NCI-H1092 (cell line): ENCODE measurements at places on chromosomes 2 and 18.

GRCh38 chr2:118148133-118148532 lies 59.9 kb downstream of the INSIG2 start:
- DNase-seq = no peak

- DNase-seq = no peak
Measured at GRCh38 chr2:128091726-128092080, 703 bp downstream of the UGGT1 start.

- DNase-seq = no peak
Measured at GRCh38 chr2:100957996-100958653, 44.0 kb upstream of the RPL31 start.

DNA sequence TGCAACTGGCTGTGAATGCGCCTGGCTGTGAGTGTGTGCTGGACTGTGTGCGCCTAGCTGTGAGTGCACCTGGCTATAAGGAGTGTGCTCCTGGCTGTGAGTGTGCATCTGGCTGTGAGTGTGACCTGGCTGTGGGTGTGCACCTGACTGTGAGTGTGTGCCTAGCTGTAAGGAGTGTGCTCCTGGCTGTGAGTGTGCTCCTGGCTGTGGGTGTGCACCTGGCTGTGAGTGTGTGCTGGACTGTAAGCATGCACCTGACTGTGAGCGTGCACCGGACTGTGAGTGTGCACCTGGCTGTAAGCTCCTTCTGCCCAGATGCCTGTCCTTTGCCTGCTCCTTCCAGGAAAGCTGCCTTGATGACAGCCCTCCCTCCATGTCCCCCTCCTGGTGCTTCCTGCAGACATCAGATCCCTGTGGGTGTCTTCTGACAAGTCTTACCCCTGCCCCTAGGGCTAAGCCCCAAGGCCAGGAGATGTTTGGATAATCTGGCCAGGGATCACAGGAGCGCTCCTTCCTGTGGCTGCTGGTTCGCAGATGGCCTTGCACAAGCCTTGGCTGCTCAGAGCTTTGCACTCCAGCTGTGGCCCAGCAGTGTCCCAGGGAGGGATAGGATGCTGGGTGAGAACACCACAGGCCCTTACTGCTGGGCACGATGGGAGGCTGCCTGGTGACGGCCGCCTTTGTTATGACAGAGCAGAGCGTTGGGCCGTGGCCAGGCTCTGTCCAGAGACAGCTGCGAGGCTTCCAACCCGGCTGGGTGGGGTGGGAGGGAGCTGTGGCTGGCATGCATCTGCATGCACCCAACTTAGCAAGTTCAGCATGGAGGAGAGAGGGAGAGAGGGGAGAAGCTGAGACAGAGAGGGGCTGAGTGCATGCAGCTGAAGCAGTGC lies 89.9 kb downstream of the GLI2 start:
- DNase-seq = no peak

DNA sequence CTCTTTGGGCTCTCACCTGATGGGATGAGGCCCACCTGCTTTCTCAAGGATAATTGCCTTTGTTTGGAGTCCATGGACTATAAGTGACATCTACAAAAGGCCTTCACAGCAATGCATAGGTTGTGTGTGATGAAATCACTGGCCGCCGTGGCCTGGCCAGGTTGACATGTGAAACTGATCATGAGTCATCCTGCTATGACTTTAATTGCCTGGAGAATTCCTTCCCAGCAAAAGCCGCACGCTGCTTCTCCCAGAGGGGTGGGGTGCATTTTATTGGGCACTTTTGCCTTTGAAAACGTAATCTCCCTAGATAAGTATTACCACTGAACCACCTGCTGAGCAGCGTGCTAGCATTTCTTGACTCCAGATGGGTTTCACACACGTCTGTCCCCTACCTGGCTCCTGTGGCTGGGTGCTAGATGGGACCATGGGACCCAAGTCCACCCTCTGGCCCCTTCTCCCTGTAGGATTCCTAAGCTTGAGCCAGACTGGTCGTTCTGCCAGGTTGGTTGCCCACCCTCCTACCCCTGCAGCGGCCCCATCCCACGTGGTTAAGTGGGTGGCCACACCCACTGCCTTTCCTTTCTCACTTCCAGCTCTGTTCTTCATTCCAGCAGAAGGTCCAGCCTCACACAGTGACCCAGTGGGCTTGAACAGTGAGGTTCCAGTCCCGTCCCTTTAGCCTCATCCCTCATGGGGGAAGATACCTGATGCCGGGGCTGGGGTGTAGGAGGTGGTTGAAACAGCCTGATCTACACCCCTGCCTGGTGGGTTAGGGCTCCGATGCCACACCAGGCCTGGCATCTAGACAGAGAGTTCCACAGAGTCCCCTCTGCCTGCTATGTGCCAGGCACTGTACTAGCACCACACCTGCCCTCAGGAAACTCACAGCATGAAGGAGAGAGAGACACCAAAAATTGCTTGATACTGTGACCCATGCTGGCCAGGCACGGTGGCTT lies 89.6 kb downstream of the GBX2 start:
- DNase-seq = no peak

DNA sequence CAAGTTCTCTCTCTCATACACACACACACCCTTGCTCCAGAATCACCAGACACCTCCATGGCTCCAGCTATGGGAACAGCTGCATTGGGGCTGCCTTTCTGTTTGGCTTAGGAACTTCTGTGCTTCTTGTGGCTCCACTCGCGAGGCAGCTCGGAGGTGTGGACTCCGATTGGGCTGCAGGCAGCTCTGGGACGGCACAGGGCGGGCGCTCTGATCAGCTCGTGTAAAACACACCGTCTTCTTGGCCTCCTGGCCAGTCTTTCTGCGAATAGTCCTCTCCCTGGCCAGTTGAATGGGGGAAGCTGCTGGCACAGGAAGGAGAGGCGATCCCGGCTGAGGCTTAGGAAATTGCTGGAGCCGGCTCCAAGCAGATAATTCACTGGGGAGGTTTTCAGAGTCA lies 22.4 kb downstream of the FOSL2 start:
- DNase-seq = no peak

GRCh38 chr18:22459491-22459890 lies 41.8 kb upstream of the CTAGE1 start:
- no peak for DNase-seq

GRCh38 chr2:138294451-138294850 lies 207.1 kb upstream of the SPOPL start:
- DNase-seq = no peak

GRCh38 chr2:230444832-230445231 lies 28.8 kb downstream of the SP100 start:
- no peak for DNase-seq

DNA sequence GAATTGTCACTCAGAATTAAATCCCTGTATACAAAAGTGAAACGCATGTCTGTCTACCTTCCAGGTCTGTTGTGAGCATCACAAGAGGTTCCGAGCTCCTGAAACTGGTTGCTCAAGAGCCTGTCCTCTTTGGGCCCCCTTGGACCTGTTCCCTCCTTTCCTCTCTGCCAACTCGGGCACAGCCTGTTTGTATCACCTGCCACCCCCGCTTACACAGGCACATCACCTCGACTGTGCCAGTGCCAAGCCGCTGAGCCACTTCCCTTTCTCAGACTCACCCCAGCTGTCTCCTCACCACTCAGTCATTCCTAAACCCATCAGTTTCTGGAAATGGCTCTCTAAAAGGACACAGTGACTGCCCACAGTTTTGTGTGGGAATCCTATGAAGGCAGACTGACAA lies 3.1 kb downstream of the EFR3B start:
- DNase-seq = no peak

GRCh38 chr2:172072303-172072702 lies 13.0 kb upstream of the DLX1 start:
- peak; percentile 33 for DNase-seq

GRCh38 chr2:121075641-121076497 lies 209.1 kb downstream of the TFCP2L1 start:
- no peak for DNase-seq

DNA sequence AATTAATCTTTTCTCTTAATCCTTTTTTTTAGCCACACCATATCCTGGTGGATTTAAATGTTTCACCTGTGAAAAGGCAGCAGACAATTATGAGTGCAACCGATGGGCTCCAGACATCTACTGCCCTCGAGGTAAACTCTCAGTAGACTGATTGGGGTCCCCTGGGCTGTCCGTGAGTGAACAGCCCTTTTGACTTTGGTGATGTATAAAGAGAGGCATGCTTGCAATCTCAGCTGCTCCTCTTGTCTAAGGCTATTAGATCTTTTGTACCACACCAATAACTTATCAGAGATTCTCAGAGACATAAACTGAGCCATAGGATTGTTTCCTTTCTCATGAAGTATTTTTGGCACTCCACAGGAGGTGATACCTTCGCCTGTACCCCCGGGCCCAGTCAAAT lies 118.6 kb downstream of the LYPD6 start:
- no peak for DNase-seq

GRCh38 chr2:28716265-28716865 lies 35.3 kb upstream of the PPP1CB start:
- DNase-seq = no peak

DNA sequence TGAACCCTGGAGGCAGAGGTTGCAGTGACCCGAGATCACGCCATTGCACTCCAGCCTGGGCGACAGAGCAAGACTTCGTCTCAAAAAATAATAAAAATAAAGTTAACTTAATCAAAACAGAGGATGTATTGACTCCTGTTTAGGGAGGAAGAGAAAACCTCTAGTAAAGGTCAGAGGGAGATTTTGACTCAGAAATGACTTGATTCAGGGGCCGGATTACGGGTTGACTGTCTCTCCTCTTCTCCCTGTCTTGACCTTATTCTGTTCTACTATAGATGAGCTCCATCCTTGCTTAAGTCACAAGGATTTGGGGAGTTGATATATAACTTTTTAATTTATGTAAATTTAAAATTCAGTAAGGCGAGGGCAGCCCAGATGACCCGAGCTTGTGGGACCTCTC lies 71.0 kb downstream of the COX7A2L start:
- DNase-seq = no peak

GRCh38 chr2:96891591-96892333 lies 21.9 kb upstream of the SEMA4C start:
- no peak for DNase-seq

- no peak for DNase-seq
Measured at GRCh38 chr2:196482119-196483065, 157.1 kb upstream of the CCDC150 start.

- DNase-seq = no peak
Measured at GRCh38 chr18:9827211-9827792, 58.5 kb upstream of the TXNDC2 start.

DNA sequence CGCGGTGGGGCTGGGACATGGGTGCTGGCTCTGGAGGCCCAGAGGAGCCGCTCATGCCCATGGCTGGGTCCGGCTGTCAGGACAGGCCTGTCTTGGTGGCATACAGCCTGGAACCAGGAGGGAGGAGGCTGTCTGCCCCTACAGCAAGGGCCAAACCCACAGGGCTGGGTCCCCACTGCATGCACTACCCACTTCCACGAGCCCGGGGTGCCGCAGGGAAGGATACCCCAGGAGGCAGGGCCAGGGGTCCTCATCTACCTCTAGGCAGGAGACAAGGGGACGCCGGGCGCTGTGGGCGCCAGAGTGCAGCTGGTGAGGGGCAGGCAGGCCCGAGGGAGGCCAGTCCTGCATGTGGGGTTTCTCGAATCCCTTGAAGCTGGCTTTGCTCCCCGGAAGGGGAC lies 95.1 kb upstream of the GPC1 start:
- no peak for DNase-seq

- no peak for DNase-seq
Measured at GRCh38 chr18:68665628-68666027, 49.3 kb downstream of the TMX3 start.

GRCh38 chr2:165161510-165161909 lies 42.3 kb downstream of the SCN3A start:
- DNase-seq = no peak

GRCh38 chr18:45270289-45270771 lies 344.9 kb upstream of the SLC14A2 start:
- DNase-seq = no peak
